ENCODE measurements at places on chromosomes 16 and 17. TPM values are rescaled to one million over a fixed set of nuclear protein-coding genes. Genes with fewer than 3 reads are reported as not detected.

CIBAR2 gene
- total RNA-seq: not detected

PIGW gene
- total RNA-seq: 4.6 TPM

HLF gene
- 1.3 TPM for total RNA-seq

DRC3 gene
- 0.33 TPM for total RNA-seq

C17orf107 gene
- total RNA-seq: 8.4 TPM

ADORA2B gene
- total RNA-seq: 6.3 TPM

GALR2 gene
- 1.3 TPM for total RNA-seq

INCA1 gene
- 2.0 TPM for total RNA-seq

CTRB2 gene
- not detected for total RNA-seq

GAS7 gene
- 8.5 TPM for total RNA-seq

RNF222 gene
- total RNA-seq: not detected

PSMD12 gene
- 6.8 TPM for total RNA-seq

NAE1 gene
- 58.3 TPM for total RNA-seq

TSPAN10 gene
- total RNA-seq: 1.9 TPM

GP2 gene
- total RNA-seq: not detected

WSCD1 gene
- total RNA-seq: 13.4 TPM

GPR139 gene
- total RNA-seq: not detected

PNPO gene
- 23.1 TPM for total RNA-seq

TEX14 gene
- not detected for total RNA-seq

TBC1D3E gene
- 2.9 TPM for total RNA-seq

ZSCAN10 gene
- not detected for total RNA-seq

RCVRN gene
- not detected for total RNA-seq

NXPH3 gene
- not detected for total RNA-seq

CNEP1R1 gene
- 15.0 TPM for total RNA-seq

TEKT5 gene
- not detected for total RNA-seq

NLE1 gene
- total RNA-seq: 32.9 TPM

SRL gene
- total RNA-seq: not detected

ADCY9 gene
- total RNA-seq: 15.0 TPM

NPIPB6 gene
- 0.49 TPM for total RNA-seq

TPSD1 gene
- total RNA-seq: not detected
